ENCODE measurements at places on chromosomes 2 and 18.
A peak's percentile ranks its signal among the peaks of the same experiment; 100 is the strongest.

- peak; percentile 89 for DNase-seq
Measured at GRCh38 chr2:177753682-177754491, 318.7 kb downstream of the PDE11A start.

GRCh38 chr18:76821356-76821874, 942 bp upstream of the ZNF236 start:
- no peak for DNase-seq

- no peak for DNase-seq
Measured at GRCh38 chr2:44559108-44559507, 197.4 kb downstream of the CAMKMT start.

- no peak for DNase-seq
Measured at GRCh38 chr2:235433860-235434259, 60.0 kb upstream of the AGAP1 start.

- DNase-seq, result no peak
Measured at GRCh38 chr2:217568289-217568971, 434.4 kb downstream of the TNS1 start.

- no peak for DNase-seq
Measured at GRCh38 chr2:204205082-204205481, 268.5 kb downstream of the ICOS start.

DNA sequence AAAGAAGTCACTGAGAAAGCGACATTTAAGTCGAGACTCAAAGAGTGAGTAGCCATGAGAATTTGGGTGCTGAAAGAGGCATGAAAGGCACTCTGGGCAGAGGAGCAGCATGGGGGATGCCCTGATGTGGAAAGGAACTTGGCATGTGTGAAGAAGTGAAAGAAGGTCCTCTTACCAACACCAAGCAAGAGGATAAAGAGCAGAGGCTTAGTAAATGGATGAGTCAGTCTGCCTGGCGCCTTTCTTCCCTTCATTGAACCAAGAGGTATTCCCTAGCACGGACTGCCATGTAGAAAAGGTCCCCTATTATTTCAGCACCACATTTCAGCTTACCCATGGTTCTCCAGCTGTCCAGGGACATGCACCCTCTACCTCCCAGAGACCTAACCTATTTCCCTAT, 221.1 kb upstream of the NRP2 start:
- DNase-seq, result no peak

DNA sequence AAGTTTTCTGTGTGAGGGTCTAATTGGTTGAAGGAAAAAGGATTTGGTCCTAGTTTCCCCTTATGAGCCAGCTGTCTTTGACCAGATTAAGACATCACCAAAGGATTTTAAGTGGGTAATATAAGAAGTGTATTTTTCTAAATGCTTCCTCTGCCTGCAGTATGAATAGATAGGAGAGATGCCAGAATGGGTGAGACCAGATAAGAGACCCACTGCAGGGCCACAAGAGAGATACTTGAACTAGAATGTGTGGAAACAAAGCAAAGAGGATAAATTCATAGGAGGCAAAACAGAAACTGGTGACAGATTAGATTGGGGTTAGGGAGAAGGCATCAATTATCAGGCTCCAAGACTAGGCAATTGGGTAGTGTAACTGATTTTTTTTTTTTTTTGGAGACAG, 1.1 kb upstream of the HDHD2 start:
- DNase-seq, result no peak

DNA sequence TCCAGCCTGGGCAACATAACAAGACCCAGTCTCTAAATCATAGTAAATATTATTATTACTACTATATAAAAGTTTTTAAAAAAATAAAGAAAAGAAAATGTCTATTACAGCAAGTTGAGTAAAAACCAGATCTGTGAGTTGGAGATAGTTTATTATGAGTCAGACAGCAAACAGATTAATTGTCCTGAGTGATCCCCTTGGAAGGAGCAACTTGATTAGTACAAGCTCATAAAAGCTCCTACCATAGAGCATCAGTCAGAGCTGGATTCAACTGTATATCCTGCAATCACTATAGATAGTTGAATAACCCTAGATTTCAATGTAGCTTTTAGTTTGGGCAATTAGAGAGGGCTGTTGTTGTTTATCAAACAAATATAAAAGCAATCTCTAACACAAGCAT, 84.1 kb downstream of the TRABD2A start:
- DNase-seq, result no peak

- DNase-seq, result no peak
Measured at GRCh38 chr2:227472265-227473121, 537 bp downstream of the AGFG1 start.

DNA sequence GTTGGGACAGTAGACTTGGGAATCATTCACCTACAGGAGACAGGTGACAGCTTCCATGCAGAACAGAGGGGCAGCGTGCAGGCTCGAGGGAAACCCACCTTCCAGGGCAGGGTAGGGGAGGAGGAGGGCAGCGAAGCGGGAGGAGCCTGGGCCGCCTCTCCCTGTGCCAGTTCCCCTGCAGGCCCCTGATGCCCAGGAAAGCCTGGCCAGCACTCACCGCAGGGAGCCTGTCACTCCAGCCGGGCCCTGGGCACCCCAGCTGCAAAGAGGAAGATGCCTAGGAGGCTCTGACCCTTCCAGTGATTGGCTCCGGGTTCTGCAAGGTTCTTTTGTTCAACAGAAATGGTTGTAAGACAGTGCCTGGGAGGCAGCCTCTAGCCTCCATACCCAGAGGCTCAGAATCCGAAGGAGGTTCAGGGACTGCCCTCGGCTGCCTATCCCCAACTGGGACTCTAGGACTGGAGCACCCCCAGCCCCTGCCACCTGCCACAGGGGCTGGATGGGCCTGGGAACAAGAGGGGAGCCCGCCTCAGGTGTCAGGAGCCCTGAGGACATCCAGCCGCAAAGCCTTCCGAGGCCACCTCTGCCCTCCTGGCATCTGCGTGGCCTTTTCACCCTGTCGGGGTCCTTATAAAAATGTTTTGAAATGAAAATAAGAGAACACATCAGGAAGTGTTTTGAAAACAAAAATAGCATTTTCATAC, 103.2 kb downstream of the PTGR3 start:
- no peak for DNase-seq

GRCh38 chr18:29008809-29009208, 831.9 kb upstream of the CDH2 start:
- DNase-seq, result no peak

- DNase-seq, result no peak
Measured at GRCh38 chr2:218260742-218261422, at the start of gene GPBAR1. GPBAR1 (plus strand) TSS chr2:218261015; CDS start chr2:218262725, 1,710 bp downstream.

GRCh38 chr2:145302886-145303285, 783.0 kb upstream of the ZEB2 start:
- no peak for DNase-seq

DNA sequence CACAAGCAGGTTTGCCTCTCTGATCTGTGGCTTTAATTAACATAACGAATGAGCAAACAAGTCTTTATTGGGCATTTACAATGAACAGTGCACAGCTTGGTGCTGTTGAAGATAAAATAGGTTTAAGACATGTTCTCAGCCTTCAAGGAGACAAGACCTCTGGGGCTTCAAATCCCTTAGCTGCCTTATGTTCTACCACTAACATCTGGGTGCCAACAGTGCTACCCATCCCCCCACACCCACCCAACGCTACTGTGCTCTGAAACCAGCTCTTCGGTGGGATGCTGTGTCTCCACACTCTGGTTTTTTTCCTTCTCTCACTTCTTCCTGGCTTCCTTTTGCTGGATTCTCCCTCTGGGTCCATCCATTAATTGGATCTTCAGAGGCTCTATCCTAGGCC, 14.1 kb upstream of the B3GNT2 start:
- DNase-seq, result no peak

DNA sequence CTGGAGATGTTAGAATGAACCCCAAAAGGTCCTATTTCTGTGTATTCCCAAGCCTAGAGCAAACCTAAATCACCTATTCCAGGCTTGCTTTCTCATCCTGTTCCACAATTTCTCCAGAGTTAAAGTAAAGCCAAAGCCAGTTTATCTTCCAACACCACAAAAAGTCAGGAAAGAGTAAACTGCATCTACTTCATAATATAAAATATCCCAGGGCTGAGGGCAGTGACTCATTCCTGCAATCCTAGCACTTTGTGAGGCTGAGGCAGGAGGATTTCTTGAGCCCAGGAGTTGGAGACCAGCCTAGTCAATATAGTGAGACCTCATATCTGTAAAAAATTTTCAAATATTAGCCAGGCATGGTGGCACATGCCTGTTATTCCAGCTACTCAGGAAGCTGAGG, 241.4 kb downstream of the CDH20 start:
- no peak for DNase-seq

DNA sequence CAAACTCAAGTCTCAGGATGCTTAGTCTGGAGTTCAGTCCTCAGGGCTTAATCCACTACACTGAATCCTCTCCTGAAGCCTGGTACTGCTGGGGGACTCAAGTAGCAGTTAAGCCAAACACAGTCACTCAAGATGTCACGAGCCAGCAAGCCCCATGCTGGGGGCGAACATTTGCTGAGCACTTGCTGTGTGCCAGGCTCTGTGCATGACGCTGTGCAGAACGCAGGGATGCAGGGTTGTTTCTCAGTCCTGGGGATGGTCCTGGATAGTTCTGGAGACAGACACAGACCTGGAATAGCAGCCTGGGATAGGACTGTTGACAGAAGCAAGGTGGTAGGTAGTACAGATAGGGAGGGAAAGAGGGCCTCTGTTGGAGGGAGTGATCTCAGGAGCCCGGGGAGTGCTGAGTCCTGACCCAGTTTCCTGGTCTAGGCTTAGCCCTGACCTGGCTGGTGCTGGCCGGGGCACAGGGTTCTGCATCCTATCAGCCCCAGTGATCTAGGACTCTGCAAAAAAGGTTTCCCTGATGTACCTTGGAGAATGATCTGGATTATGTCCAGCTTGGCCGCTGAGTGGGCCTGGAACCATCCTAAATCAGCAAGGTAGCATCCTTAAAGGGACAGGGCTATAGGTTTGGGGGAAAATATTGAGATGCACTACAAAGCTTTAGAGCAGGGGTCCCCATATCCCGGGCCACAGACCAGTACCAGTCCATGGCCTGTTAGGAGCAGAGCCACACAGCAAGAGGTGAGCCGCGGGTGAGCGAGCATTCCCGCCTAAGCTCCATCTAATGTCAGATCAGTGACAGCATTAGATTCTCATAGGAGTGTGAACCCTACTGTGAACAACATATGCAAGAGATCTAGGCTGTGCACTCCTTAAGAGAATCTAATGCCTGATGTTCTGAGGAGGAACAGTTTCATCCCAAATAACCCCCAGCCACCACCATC, 54.7 kb upstream of the OTOF start:
- DNase-seq, result no peak

DNA sequence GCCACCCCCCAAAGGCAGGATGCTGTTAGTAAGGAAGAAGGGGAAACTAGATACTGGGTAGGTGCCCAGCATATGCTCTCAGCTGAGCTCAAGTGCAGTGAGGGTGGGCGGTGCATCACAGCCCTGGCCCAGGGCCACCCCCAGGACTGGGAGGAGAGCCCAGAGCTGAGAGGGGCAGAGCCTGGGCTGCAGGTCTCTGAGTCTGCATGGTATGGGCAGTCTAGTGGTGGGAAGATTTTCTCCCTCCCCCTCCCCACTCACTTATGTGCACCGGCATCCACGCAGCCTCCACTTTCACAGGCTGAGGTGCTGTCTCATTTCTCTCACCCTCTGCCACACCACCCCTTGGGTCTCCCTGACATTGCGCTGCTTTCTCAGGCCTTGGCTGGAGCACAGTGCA, 48.5 kb upstream of the CAB39 start:
- DNase-seq, result peak; percentile 7

DNA sequence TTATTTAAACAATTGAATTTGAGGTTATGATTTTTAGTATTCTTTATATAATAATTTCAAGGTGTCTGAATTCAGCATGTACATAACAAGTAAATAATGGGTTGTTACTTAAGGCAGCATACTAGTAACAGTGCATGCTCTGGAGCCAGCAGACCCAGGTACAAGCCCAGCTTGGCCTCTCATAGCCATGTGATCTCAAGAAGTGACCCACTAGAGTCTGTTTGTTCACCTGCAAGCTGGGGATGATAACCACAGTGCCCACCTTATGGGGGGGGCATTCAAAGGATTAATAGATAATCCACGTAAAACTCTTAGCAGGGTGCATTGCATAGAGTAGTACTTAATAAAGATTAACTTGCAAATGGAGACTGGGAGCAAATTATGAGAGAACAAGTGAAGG, 163.6 kb downstream of the TRABD2A start:
- DNase-seq, result no peak

- DNase-seq, result no peak
Measured at GRCh38 chr2:138707392-138708074, 72.7 kb downstream of the NXPH2 start.

DNA sequence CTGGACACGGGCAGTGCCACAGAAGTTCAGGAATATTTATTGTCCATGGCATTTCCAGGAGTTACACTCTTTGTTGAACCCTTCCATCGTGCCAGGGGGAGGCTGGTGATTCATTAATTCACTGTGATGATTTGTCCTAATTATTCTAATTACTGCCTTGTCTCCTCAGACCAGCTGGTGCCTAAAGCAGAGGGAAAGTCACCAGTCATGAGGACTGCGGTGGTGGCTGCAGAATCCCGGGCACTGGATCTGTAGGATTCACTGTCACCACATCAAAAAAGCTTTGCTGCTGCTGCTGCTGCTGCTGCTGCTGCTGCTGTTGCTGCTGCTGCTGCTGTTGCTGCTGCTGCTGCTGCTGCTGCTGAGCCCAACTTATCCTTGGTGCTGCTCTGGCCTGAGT, 908.2 kb downstream of the TSN start:
- DNase-seq, result no peak
